ENCODE measurements at places on chromosomes 2 and 18.

GRCh38 chr2:174336501-174337336 lies 2.0 kb downstream of the SP9 start:
- peak; percentile 54 for DNase-seq

- DNase-seq, result no peak
Observed at GRCh38 chr2:5701266-5701665, 9.1 kb downstream of the SOX11 start.

DNA sequence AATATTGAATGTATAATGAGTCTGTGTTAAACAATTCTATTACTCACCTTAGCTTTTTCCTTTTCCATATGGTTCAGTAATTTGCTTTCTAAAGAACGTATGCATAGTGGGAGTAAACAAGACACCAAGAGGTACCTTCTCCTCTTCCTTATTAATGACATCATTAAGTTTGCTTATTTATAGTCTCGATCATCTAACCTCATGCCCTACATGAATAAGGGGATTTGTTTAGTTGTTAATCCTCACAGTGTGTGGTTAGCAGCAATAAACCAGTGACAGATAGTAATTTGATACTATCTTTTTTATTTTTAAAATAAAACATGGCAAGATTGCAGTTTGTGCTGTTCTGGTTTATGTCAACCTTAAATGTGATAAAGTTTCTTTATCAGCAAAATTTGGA lies 69.7 kb downstream of the COBLL1 start:
- DNase-seq, result no peak

- peak; percentile 75 for DNase-seq
Observed at GRCh38 chr2:227374158-227374557, 4.9 kb downstream of the TM4SF20 start.

DNA sequence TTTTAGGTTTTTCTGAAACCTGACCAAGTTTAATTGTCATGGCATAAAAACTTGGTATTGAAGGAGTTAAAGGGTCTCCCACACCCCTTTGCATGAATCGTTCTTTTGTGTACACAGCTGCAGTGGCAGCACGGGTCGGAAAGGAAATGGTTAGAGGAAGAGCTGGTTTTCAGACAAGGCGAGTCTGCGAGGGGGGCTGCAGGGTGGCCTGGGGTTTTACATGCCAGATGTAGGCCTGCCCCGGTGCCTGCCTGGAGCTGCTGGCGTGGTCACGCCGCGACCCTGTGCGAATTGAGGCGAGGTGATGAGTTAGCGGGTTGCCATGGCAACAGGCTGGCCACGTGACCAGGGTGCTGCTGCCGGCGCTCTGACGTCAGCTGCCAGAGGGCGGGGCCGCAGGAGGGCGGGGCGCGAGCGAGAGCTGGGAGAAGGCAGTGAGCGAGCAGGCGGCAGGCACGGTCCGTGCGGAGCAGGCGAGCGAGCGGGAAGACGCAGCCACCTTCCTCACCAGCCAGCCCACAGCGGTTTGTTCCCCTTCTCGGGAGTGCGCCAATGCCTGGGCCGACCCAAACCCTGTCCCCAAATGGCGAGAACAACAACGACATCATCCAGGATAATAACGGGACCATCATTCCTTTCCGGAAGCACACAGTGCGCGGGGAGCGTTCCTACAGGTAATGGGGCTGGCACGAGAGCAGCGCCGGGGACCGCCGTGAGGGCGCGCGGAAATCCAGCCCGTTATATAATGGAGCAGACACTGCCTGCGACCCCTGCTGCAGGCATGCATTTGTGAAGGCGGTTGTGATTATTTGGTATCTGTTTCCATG lies at the start of gene MAPRE2:
Gene MAPRE2, plus strand, starts transcription at position 426 of the 827 bp plus-strand sequence. Its CDS starts 127 bp downstream, at position 553.
- peak; percentile 98 for DNase-seq

DNA sequence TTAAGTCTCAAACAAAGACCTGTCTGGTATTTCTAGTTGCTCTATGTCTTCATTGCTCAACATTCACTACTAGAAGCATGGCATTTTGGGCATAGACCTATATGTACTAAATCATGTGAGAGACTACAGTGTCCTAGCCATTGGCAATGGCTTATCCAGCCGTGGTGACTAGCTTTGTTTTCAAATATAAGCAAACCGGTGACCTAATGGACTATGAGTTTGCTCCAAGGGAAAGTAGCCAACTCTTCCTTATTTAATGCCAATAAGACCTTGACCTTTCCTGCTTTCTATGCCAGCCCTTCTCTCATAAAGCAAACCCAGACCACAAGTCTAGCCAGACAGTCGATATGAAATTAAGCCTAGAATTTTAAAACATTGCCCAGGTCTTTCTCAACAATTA lies 113.7 kb upstream of the CREB1 start:
- DNase-seq, result no peak

DNA sequence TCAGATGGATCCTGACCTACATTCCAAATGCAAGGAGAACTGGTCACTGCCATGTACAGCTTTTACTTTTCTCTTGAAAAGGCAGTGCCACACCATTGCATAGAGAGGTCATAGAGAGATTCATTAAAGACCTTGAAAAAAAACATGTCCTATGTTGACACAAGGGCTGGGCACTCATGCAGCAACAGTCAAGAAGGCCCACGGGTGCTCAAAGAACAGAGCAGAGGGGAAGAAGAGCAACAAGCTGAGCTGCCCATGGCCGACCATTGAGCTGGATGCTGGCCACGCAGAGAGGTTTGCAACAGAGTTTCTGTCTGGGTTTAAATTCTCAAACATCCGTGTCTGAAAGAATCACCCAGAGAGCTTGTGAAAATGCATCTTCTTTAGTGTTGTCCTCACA lies 99.1 kb downstream of the ADD2 start:
- no peak for DNase-seq

GRCh38 chr2:230327418-230328154 lies 593 bp downstream of the SP140L start:
- no peak for DNase-seq

- DNase-seq, result no peak
Observed at GRCh38 chr18:79442508-79443221, 46.9 kb downstream of the NFATC1 start.

- DNase-seq, result no peak
Observed at GRCh38 chr2:163667064-163667887, 68.5 kb downstream of the FIGN start.

GRCh38 chr2:30239308-30239985 lies 8.1 kb downstream of the LBH start:
- DNase-seq, result peak; percentile 75

GRCh38 chr18:58288921-58289797 lies 245.1 kb downstream of the NEDD4L start:
- DNase-seq, result peak; percentile 63

All from activated CD4-positive, alpha-beta T cell treated with anti-CD3 and anti-CD28 coated beads, Interleukin-2, amount 50 U/mL, for 16 hours (primary cell).